Bone marrow (tissue), 2 donors: ENCODE measurements at places on chromosomes 2 and 18.

DNA sequence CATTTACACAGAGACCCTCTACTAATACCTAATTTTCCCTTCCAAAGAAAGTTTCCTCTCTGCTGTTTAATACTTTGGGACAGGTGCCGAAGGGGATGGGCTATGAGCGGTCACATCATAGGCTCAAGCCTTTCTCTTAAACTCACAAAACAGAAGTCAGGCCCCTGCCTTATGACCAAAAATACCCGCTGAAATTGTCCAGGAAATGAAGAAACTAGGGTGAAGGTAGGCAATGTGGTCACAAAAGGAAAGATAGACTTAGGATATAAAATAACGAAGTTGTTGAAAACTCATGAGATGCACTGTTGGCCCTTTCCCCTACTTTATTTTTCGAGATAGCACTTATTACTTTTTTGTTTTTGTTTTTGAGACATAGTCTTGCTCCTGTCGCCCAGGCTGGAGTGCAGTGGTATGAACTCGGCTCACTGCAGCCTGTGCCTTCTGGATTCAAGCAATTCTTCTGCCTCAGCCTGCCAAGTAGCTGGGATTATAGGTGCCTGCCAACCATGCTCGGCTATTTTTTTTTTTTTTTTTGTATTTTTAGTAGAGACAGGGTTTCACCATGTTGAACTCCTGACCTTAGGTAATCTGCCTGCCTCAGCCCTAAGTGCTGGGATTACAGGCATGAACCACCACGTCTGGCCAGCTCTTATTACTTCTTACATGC is 16.3 kb downstream of the SLC8A1 start:
- DNase-seq: no peak

GRCh38 chr2:59737299-59737698 is 816.2 kb downstream of the BCL11A start:
- no peak for DNase-seq

DNA sequence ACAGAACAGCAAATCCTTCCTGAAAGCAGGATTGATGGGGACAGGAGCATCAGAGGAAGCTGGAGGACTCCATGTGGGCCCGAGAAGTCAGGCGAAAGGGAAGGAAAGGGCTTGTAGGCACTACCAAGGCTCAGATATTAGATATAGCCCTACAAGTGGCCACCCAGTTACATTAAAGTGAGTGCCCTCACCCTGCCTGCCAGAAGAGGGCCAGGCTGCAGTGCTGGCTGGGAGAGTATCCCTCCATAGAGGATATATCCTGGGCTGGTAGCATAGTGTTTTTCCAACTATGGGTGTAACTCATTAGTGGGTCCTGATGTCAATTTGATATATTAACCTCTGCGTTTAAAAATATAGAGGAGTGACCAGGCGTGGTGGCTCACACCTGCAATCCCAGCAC is 285.2 kb downstream of the MYCN start:
- no peak for DNase-seq

GRCh38 chr2:177314194-177314593 is 49.7 kb upstream of the NFE2L2 start:
- DNase-seq: no peak

DNA sequence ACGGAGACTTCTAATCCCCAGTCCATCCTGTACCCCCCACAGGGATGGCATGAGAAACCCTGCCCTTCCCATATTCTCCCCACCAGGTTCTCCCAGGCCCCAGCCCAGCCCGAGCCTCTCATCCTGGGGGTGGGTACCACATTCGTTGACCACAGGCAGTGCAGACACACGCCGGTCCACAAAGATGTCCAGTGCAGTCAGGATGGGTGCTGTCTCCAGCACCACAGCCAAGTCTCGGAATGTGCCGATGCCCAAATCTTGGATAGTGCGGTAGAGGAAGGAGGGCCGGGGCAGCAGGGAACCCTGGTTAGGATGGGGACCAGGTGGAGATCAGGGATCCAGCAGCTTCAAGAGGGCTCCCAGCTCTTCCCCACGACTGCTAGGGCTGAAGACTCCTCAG is 4.8 kb downstream of the PRKAG3 start:
- no peak for DNase-seq

GRCh38 chr2:238350150-238350897 is 30.0 kb downstream of the TRAF3IP1 start:
- no peak for DNase-seq

DNA sequence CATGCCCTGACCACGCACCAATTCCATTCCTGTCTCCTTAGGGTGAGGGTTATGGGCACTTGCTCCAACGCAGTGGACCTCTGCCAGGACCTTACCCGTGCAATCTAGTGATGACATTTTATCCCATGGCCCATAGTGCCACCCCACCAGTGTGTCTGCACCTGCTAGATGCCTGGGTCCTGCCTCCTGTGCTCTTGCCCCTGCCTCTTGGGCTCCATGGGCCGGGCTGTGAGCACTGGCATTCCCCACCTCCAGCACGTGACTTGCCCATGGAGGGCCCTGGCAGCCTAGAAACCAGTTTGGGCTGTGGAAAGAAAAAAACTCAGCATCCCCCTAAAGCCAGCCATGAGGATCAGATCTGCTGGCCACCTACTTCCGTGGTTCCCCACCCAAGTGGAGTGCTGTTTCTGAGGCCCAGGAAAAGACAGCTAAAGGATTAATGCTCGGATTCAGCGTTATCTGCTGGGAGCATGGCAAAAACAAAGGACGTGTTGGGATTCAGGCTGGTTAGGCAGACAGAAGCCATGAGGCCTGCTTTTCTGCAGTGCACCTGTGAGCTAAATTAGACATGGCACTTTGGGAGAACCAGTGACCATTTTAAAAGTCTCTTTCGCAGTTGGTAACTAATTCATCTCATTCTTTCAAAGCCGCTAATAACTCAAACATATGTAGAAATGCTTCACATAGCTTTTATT is 129.2 kb downstream of the ALPK2 start:
- no peak for DNase-seq

- DNase-seq: no peak
These were observed 39.0 kb downstream of the EEF1B2 start for GRCh38 chr2:206198677-206199076.

DNA sequence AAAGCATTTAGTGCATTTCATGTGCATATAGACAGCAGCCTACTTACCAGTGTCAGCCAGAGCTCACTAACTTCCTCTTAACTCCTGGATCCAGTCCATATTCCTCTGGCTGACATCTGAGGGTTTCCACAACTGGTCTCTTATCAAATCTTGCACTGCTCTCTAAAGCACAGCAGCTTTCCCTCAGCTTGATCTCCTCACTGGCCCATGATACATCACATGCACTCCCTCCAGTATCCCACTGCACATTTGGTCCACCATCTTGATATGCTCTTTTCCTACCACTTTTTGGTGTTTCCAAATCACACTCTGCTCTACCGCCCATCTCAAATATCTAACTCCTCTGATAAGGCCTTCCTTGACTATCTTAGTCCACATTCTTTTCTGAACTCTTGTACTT is 105.0 kb upstream of the ZFP36L2 start:
- DNase-seq: no peak

DNA sequence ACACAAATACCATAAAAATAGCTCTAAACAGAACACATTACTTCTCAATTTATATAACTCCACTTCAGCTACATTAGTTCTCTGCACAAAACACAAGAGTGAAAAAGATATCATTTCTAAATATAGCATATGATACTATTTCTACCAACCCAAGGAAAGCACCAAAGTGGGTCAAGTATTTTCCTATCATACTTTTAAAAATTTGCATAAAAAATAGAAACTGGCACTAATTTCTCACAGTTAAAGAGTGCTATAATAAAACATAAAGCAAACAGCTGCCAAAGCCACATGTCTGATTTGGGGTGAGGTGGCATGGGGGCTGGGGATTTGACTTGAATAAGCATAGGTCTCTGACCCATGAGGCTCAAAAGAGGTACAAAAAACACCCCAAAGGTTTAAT is 61.5 kb downstream of the BARD1 start:
- DNase-seq: no peak

DNA sequence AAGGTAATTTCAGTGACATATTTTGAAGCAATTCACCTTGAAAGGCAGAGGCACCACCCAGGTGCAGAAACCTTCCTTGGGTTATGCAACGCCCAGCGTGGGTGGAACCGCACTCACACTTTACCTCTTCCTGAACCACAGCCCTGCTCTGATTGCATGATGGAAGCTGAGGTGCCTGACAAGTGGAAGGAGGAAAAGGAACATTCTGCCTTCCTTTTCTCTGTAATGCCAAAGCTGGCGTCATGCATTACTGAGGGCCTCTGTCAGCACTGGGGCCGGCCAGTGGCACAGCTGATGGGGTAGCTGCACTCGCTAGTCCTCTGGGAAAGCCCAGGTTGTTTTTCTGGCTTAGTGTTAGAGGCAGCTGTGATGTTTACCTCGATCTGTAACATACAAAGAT is 266.5 kb downstream of the NEDD4L start:
- DNase-seq: no peak

DNA sequence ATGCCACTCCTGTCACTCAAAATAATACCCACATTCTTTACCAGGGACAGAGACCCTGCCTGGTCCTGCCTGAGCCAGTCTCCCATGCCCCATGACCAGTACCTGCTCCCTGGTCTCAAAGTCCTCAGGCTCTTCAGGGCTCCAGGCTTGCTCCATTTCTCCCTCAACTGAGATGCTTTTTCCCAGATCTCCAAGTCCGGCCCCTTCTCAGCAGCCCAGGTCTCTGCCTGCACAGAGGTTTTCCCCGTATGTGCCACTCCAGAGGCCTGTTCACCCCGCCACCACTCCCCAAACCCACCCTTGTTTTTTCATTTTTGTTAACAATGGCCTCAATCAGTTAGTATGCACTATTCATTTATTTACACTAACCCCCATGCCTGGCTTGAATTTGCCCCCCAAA is 499.5 kb upstream of the MYT1L start:
- DNase-seq: no peak

DNA sequence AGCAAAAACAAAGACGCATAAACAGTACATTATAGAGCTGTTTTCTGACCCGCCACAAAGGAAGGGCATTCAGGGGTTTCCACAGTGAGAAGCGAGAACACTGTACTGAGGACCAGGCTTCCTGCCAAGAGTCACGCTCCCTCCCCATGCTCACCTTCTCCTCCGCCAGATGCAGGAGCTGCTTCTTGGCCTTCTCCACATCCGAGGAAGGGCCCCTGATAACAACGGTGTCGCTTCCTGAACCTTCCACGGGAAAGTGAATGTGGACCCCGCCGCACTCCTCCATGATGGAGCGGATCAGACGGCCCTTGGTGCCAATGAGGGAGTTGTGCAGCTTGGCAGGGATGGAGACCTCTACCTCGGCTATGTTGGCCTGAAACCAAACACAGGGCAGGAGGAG is 53.8 kb downstream of the ANO7 start:
- no peak for DNase-seq

DNA sequence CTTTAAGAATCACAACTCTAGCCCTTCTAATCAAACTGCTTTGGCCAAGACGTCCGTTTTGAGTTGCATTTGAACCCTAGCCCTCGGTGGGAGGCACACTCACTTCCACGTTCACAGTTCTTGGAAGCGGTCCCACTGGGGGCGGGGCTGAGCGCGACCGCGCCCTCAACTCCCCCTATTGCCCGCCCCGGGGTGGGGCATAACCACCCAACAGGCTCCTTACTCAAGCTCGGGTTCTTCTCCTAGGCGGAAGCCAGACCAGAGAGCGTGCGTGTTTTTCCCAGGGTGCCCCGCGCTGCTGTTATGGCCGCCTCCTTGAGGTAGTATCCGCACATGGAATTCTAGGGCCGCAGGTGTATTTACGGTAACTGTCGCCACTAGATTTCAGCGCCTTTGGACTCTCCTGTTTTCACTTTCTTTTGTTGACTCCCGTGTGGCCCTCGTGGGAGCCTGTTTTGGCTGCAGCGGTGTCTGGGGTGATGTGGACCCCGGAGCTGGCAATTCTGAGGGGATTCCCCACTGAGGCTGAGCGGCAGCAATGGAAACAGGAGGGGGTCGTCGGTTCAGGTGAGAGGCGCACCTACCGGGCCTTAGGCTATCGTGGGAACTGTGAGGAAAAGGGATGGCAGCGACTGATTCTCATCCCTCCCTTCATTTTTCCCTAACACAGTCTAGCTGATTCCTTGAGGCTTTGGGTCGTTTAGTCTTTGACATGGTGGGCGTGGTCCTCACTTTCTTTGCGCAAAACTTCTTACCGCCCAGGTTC is at the start of gene TTC27:
Gene TTC27 (plus strand): TSS at position 237 of the 766 bp plus-strand sequence. CDS start 243 bp downstream, at position 480.
- DNase-seq: peak; percentile 77

DNA sequence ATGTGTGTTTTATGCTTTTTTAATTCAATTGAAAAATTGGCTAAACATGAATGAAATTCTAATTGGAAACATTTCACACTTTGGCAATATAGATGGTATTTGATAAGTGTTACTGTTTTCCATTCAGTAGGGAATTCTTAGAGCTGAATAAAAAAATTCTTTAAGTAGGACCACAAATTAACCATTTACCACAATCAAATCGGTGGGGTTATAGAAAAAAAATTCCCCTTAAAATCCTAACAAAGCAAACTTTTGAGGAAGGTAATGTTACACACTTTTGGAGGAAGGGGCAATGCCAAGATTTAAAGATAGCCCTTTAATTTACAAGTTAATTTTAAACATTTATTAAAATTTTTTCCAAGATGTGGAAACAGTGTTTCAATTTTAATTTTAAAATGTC is 279.0 kb upstream of the FIGN start:
- no peak for DNase-seq

GRCh38 chr2:217842017-217842416 is 160.8 kb downstream of the TNS1 start:
- DNase-seq: no peak

DNA sequence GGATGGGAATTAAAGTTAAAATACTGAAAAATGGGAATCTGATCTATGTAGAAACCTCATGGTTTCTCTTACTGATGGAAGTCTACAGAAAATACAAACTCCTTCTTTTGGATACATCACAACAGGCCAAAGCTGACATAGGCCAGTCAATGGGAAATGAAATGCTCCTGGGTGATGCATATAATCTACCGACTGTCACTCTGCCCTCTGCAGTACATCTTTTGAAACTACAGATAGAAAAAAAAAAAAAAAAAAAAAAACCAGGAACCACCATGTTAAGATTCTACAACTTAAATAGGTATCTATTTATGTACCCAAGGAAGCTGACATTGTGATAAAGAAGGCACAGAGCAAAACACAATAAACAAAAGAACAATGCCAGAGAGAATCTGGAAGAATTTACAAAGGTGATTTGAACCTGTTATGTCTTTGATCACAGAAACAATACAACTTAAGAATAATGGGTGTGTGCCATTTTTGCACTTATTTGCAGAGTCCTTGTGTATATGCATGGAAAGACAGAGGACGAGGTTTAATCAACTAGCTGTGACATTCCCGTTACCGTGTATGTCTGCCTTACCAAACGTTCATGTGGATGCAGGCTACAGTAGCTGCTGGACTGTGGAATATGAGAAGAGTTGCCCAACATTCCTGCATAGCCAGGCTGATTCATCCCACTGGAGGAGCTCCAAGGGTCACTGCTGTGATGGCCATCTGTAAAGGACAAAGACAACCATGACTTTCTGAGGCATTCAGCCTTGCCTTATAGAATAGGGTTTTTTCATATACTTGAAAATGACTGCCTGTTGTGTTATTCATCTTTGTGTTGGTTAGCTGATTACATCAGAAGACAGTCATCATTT is 312.7 kb downstream of the TCF4 start:
- no peak for DNase-seq

- DNase-seq: no peak
These were observed 16.4 kb downstream of the MAP3K19 start for GRCh38 chr2:135030826-135031225.

GRCh38 chr2:238642973-238643372 is 204.9 kb upstream of the TWIST2 start:
- no peak for DNase-seq

- DNase-seq: no peak
These were observed 276.9 kb upstream of the SKOR2 start for GRCh38 chr18:47528343-47528742.
